ENCODE measurements at places on chromosomes 1 and 21. TPM values are rescaled to one million over a fixed set of nuclear protein-coding genes. Genes with fewer than 3 reads are reported as not detected.

DNA sequence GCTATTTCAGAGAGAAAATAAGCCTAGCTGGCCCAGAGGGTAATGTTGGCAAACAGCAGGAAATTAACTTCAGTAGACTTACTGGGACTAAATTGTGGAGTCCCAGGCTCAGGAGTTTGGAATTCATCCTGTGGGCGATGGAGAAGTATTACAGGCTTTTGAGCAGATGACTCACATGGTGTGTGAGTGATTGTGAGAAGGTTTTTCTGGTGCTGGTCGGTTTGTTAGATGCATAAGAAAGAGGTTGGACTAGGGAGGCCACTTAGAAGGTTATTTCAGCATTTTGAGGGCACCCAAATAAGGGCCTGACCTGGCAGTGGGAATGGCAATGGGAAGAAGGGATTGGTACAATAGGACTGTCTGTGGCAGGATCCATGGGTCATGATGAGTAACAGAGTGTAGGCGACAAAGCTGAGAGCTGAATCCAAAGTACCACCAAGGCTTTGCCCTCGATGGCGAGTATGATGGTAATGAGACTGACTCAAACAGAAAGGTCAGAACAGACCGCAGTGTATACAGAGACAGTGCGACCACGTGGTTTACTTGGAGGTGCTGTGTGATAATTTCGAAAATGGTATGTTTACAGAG, 69.2 kb upstream of the KIF26B start:
- peak; percentile 94 for DNase-seq
- H3K36me3 ChIP-seq: no peaks in the 10 kb centered on the region
- peak overlapping the region; percentile 4 for H3K4me3 ChIP-seq
- H3K4me1 ChIP-seq: peaks cover 22% of the 10 kb centered on the region
- no peaks in the 10 kb centered on the region for H3K27me3 ChIP-seq

GRCh38 chr1:77347646-77348045, 65.8 kb downstream of the AK5 start:
- no peak overlapping the region for H3K27ac ChIP-seq
- H3K27me3 ChIP-seq: peaks cover 11% of the 10 kb centered on the region
- H3K4me1 ChIP-seq: peaks cover 6% of the 10 kb centered on the region

GRCh38 chr21:17197996-17198395, 314.8 kb upstream of the CXADR start:
- no peaks in the 10 kb centered on the region for H3K36me3 ChIP-seq
- DNase-seq: no peak
- H3K27ac ChIP-seq: no peak overlapping the region
- H3K27me3 ChIP-seq: no peaks in the 10 kb centered on the region

DNA sequence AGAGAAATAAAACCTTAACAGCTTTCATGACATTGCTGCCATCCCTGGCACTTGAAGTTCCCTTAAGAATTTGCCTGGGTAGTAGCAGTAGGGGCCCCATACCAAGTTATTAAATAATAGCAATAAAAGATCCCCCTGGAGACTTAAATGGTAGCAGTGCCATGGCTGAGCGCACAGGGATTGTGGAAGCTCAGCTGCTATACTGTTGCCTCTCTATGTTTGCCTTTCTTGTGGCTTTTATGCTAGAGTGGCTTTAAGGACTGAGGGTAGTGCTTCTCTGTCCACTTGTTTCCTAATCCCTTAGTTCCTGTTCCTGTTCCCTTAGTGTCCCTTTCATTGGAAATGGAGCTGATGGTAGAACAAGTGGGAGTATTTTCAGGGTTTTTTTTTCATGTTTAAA, 42.1 kb downstream of the NCF2 start:
- H3K4me1 ChIP-seq: peaks cover 7% of the 10 kb centered on the region
- peaks cover 97% of the 10 kb centered on the region for H3K36me3 ChIP-seq
- DNase-seq: no peak
- H3K27me3 ChIP-seq: no peaks in the 10 kb centered on the region
- no peak overlapping the region for H3K27ac ChIP-seq

GRCh38 chr1:211339631-211340041, 13.0 kb downstream of the TRAF5 start:
- no peaks in the 10 kb centered on the region for H3K27me3 ChIP-seq
- H3K27ac ChIP-seq: peak overlapping the region; percentile 36
- no peak for DNase-seq
- no peaks in the 10 kb centered on the region for H3K36me3 ChIP-seq
- H3K4me1 ChIP-seq: peaks cover 22% of the 10 kb centered on the region

- no peaks in the 10 kb centered on the region for H3K27me3 ChIP-seq
- H3K36me3 ChIP-seq: peaks cover 2% of the 10 kb centered on the region
- DNase-seq: no peak
- H3K4me3 ChIP-seq: no peak overlapping the region
- no peaks in the 10 kb centered on the region for H3K4me1 ChIP-seq
Measured at GRCh38 chr1:156648496-156648895, 6.6 kb downstream of the BCAN start.

- no peak overlapping the region for H3K27ac ChIP-seq
- no peak overlapping the region for H3K4me3 ChIP-seq
- H3K27me3 ChIP-seq: no peaks in the 10 kb centered on the region
- peaks cover 7% of the 10 kb centered on the region for H3K4me1 ChIP-seq
- H3K36me3 ChIP-seq: no peaks in the 10 kb centered on the region
- DNase-seq: no peak
Measured at GRCh38 chr1:150194381-150195031, 41.4 kb downstream of the ANP32E start.

DNA sequence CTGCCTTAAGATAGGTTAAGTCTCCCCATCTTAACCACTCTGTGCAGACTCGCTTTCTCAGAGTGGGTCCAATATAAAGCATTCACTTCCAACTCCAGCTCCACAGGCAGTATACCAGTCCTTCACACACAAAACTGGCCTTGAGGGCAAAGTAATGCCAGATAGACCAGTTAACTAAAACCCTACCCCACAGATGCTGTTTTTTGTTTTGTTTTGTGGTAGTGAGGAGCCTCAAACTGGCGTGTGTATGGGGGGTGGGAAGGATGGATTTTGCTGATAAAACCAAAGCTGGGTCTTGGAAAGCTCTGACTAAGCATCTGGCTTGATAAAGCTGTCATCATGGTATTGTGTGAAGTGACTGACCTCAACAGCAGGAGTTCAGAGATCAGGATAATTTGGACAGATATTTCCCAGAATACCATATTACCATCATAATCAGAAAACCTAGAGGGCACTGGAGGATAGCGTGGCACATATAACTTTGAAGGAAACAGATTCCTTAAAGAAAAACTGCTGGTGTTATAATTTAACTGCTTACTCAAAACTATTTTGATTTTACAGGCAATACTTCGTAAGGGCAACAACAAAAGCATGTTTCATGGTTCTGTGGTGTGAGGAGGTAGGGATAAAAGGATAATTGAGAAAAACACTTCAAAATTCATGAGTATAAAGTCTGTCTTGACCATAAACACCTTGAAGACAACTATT, 29.6 kb upstream of the CPLANE2 start:
- DNase-seq: no peak
- H3K4me1 ChIP-seq: no peaks in the 10 kb centered on the region
- H3K27me3 ChIP-seq: no peaks in the 10 kb centered on the region
- H3K4me3 ChIP-seq: no peak overlapping the region
- no peak overlapping the region for H3K27ac ChIP-seq
- H3K36me3 ChIP-seq: no peaks in the 10 kb centered on the region

- peaks cover 7% of the 10 kb centered on the region for H3K4me1 ChIP-seq
- no peaks in the 10 kb centered on the region for H3K27me3 ChIP-seq
- H3K36me3 ChIP-seq: no peaks in the 10 kb centered on the region
Measured at GRCh38 chr1:208475449-208475848, 231.3 kb upstream of the PLXNA2 start.

DNA sequence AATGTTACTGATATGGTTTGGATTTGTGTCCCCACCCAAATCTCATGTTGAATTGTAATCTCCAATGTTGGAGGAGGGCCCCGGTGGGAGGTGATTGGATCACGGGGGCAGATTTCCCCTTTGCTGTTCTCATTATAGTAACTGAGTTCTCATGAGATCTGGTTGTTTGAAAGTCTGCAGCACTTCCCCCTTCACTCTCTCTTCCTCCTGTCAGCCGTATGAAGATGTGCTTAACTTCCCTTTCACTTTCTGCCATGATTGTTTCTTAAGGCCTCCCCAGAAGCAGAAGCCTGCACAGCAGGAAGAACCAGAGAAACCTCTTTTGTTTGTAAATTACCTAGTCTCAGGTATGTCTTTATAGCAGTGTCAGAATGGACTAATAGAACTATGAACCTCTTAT, 28.4 kb downstream of the TRIM33 start:
- H3K4me3 ChIP-seq: no peak overlapping the region
- peaks cover 20% of the 10 kb centered on the region for H3K4me1 ChIP-seq
- peaks cover 5% of the 10 kb centered on the region for H3K36me3 ChIP-seq
- H3K27ac ChIP-seq: no peak overlapping the region
- H3K27me3 ChIP-seq: no peaks in the 10 kb centered on the region

- H3K4me3 ChIP-seq: no peak overlapping the region
- peaks cover 6% of the 10 kb centered on the region for H3K4me1 ChIP-seq
- peak; percentile 6 for DNase-seq
Measured at GRCh38 chr1:85451236-85451830, 13.6 kb downstream of the DDAH1 start.

DNA sequence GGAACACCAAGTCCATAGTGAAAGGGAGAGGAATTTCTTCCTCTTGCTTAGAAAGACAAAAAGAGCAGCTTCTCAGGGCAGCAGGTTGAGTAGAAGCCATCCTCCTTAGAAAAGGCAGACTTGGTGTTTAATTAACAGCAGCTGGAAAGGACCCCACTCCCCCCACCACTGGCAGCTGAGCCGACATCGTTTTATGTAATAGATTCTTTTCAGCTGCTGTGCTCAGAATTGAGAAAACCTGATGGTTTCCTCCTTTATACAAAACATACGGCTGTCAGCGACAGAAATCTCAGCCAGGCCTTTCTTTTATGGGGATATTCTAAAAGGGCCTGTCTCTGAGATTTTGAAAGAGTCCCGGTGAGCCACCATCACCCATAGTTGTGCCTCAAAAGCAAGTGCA, 49.9 kb downstream of the MAN1C1 start:
- no peaks in the 10 kb centered on the region for H3K36me3 ChIP-seq
- no peaks in the 10 kb centered on the region for H3K4me1 ChIP-seq

- peak; percentile 100 for DNase-seq
- peak overlapping the region; percentile 31 for H3K4me3 ChIP-seq
- peaks cover 43% of the 10 kb centered on the region for H3K4me1 ChIP-seq
- no peaks in the 10 kb centered on the region for H3K36me3 ChIP-seq
- peak overlapping the region; percentile 93 for H3K27ac ChIP-seq
- H3K27me3 ChIP-seq: no peaks in the 10 kb centered on the region
Measured at GRCh38 chr1:234533975-234534876, 55.2 kb upstream of the TARBP1 start.

DNA sequence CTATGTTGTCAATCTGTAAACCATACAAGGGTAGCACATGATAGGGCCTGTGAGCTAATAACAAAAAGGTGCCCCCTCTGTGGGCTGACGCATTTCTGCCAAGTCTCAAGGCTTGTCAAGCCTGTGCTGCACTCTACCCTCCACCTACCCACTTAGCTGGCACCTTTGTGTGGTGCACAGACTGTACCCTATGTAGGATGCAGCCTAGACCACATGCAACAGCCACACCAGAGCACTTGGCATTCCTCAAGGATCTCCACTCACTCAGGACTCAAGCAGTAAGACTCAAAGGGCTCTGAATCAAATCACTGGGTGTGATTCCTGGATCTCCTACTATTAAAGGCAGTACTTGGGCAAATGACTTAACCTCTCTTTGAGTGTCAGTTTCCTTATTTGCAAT, 133.5 kb downstream of the BEND5 start:
- peaks cover 26% of the 10 kb centered on the region for H3K27me3 ChIP-seq
- no peak overlapping the region for H3K4me3 ChIP-seq
- H3K36me3 ChIP-seq: no peaks in the 10 kb centered on the region
- no peak for DNase-seq

DNA sequence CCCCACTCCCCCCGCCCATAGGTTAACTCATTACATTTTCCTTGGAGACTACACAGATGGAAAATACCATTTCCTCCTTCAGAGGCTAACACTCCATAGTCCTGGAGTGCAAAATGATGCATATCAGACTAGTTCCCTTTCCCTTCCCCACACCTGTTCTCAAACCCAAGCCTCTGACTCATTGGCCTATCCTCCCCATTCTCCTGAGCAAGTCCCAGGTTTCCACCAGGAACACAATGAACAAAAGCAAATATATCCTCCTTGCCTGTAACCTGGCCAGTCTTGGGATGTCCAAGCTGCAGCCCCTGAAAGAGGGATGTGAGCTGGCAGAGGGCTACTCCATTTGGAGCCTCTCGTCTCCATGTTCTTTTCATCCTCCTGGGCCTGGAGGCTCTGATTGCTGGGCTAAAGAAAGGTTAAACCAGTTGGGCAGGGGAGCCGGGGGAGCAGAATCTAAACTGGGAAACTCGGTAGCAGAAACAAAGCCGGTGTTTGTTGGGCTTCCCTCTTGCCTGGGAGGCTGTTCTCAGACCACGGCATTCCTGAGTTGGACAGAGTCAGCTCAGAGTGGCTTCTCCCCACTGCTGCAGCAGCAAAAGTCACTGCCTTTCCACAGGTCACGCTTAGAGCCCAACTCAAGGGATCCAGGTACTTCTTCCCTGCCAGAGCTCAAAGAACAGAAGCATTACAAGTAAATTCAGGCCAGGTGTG, 13.9 kb downstream of the SSR2 start:
- H3K27me3 ChIP-seq: no peaks in the 10 kb centered on the region
- H3K4me3 ChIP-seq: no peak overlapping the region
- peak overlapping the region; percentile 43 for H3K27ac ChIP-seq
- H3K36me3 ChIP-seq: peaks cover 48% of the 10 kb centered on the region
- DNase-seq: no peak

The RIPPLY3 gene
- not detected for total RNA-seq

The DCST2 gene
- total RNA-seq: 1.8 TPM

The PGLYRP4 gene
- not detected for total RNA-seq

The TTC39A gene
- total RNA-seq: 0.35 TPM

Data from MCF 10A (cell line).